ENCODE measurements at places on chromosomes 11 and 22.

GRCh38 chr22:26295563-26296126 is 126.4 kb downstream of the SEZ6L start:
- DNase-seq, result no peak

DNA sequence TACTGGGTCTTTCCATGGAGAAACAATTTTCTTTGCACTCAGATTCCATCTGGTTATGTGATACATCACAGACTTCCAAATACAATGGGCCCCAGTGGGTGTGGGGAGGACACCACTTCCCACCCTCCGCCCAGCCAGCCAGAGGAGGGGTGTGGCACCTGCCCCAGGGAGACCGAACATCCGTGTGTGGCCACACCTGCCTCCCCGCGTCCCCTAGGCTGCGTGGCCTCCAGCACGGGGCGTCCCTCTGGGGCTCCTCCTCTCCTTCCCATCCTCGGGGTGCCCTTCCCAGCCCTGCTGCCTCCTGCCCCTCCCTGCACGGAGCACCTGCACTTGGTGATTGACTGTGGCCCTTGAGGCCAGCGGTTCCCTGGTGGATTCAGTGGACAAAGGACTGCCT is 49.1 kb downstream of the CERK start:
- DNase-seq, result no peak

- peak; percentile 67 for DNase-seq
Measured at GRCh38 chr11:118152552-118153471, at the start of gene SCN4B. Gene SCN4B, minus strand, starts transcription at chr11:118152823. Its CDS starts 150 bp downstream, at chr11:118152673.

GRCh38 chr11:24070435-24070834 is 426.4 kb upstream of the LUZP2 start:
- DNase-seq, result no peak

GRCh38 chr22:19195796-19196731 is 17.5 kb upstream of the SLC25A1 start:
- DNase-seq, result no peak

Data from left kidney (tissue), 8 donors.